Fibroblast of skin of right biceps (primary cell): ENCODE measurements at places on chromosomes 7 and 10.

DNA sequence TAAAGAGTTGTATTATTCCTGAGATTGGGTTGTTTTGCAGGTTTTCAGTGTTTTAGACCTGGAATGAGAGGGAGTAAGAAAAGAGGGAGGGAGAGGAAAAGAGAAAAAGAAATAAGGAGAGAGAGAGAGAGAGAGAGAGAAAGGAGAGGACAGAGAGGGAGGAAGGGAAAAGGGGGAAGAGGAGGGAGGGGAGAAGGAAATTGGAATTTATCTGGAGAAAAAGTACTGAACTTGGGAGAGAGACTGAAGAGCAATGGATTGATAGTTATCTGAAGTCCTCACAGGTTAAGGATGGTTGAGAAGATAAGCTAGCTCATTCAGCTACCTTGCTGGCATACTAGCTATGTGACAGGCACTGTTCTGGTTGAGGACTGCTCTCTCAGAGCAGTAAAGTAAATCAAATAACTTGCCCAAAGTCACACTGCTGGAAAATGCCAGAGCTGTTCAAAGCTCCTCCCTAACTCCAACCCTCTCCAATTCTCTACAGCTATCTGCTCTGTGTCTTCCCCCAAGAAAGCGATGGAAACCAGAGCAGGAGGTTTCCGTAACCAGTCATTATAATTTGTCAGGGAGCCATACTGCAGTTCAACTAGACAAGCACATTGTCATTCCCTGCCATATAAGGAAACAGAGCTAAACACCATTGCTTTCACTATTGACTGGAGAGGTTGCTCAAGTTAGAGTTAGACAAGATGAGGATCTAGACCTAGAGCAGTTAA, 10.7 kb downstream of the CALD1 start:
- peak; percentile 83 for DNase-seq

- DNase-seq = no peak
These were observed 6.1 kb upstream of the TNS3 start for GRCh38 chr7:47587976-47588375.

DNA sequence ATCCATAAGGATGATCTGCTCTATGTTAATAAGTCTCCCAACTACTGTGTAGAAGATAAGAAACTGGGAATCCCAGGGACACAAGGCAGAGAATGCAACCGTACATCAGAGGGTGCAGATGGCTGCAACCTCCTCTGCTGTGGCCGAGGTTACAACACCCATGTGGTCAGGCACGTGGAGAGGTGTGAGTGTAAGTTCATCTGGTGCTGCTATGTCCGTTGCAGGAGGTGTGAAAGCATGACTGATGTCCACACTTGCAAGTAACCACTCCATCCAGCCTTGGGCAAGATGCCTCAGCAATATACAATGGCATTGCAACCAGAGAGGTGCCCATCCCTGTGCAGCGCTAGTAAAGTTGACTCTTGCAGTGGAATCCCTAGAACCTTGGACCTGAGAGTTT, 10.3 kb downstream of the WNT16 start:
- no peak for DNase-seq

GRCh38 chr10:113331961-113332360, 220.9 kb upstream of the HABP2 start:
- peak; percentile 70 for DNase-seq

- DNase-seq = no peak
These were observed 295.1 kb downstream of the RPS24 start for GRCh38 chr10:78328592-78329404.

DNA sequence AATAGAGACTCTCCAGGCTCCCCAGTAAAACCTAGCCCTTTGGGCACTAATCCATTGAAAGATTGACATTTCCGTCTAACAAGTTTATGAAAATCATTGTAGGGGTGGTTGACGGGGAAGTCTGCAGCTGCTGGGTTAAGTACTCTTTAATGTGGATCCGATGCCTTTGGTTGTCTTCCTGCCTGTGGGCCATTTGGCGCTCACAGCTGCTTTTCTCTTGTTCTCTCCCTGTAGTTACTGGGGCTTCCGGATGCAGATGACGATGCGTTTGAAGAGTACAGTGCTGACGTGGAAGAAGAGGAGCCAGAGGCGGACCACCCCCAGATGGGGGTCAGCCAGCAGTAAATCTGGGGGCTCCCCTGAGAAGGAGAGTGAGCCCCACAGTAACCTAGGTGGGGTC, 22.4 kb downstream of the MTURN start:
- no peak for DNase-seq

GRCh38 chr7:25240340-25240739, 12.1 kb upstream of the NPVF start:
- DNase-seq = no peak

DNA sequence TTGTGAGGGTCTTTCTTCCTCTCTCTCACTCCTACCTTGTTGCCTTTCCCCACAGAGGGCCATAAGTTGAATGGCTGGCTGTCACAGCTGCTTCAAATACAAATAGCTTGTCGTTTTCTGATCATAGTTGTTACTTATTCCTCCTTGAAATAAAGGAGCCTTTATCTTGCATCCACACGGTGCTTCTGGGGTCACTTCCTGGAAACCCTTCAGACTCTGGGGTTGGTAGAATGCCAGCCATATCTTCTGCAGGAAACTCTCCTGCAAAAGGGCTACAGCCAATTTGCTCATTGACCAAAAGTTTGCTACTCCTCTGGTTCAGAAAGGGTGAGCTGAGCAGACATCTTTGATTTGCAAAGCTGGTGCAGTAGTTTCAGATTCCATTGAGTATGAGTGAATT, 70.4 kb downstream of the FAM185A start:
- DNase-seq = no peak

GRCh38 chr10:69051710-69052487, 36.0 kb upstream of the SRGN start:
- no peak for DNase-seq

DNA sequence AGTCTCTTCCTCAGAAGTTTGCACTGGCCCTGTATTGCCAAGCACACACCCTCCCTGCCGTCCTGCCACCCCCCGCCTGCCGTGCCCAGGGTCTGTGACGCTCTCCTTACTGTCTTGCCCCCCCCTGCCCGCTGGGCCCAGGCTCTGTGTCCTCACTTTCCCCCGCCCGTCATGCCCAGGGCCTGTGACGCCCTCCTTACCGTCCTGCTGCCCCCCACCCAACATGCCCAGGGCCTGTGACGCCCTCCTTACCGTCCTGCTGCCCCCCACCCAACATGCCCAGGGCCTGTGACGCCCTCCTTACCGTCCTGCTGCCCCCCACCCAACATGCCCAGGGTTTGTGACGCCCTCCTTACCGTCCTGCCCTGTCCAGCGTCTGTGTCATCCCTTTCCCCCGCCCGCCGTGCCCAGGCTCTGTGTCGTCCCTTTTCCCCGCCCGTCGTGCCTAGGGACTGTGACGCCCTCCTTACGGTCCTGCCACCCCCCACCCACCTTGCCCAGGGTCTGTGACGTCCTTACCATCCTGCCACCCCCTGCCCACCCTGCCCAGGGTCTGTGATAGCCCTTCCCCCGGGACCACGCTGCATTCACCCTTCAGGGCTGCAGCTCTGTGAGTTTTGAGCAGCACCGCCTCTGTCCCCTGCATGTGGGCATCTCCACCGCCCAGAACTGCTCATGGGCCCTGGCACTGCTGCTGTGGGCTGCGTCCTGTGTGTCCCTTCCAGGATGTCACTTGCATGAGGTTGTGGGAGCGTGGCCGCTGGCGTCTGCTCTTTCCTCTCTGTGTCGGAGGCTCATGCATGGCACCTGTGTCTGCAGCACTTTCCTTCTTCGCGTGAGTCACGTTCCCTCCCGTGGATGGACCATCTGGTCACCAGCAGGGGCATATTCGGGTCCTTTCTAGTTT, 19.3 kb upstream of the PRKAR1B start:
- no peak for DNase-seq

GRCh38 chr10:71553432-71553831, 156.7 kb downstream of the CDH23 start:
- DNase-seq = no peak

GRCh38 chr10:33869028-33869427, 534.6 kb upstream of the NRP1 start:
- peak; percentile 16 for DNase-seq

GRCh38 chr7:71429083-71429482, 297.1 kb downstream of the GALNT17 start:
- no peak for DNase-seq

DNA sequence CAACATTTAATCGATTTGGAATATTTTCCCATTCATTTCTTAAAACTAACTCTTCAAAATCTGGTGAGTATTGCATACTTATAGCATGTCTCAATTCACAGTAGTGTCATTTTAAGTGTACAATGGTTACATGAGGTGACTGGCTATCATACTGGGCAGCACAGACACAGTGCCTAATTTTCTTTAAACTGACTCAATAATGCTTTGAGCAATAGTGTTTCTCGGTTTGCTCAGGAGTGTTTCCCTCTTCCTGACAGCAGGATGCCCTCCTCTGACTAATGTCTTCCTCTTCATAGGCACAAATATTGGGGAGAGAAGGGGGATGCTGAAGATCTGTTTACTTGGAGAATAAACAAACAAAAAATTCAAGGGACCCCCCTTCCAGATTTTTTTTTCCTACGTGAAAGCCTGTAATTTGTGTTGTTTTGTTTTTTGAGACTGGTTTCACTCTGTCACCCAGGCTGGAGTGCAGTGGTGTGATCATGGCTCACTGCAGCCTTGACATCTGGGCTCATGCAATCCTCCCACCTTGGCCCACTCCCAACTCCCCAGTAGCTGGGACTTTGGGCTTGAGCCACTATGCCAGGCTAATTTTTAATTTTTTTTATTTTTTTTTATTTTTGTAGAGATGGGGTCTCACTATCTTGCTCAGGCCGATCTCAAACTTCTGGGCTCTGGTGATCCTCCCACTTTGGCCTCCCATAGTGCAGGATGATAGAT, 2.2 kb downstream of the MRC1 start:
- no peak for DNase-seq

DNA sequence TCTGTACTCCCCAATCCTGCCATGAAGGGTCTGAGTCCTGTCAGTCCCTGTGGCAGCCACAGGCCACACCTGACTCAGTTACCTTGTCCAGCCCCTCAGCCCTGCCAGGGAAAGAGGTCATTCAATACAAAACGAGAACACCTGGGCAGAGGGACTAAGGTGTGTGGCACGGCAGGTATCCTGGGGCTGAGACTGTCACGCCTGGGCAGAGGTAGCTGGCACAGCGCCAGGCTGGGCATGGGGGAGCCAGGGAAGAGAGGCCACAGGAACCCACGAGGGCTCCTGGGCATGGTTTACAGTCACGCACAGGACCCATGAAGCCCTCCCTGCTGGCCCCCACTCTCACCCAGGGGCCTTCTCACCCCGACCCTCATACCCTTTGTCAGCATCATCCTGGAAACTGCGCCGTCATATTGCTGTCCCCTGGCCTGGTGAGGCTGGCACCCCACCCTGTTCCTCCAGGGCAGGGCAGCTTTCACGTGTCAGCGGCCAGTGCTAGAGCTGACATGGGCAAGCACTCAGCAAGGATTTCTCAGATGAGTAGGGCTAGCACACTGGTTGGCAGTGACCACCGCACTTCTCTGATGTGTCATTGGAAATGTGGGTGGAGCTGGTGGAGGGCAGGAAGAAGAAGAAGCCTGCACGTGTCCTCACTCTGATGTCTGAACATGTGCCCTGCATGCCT, 42.7 kb downstream of the LRRC18 start:
- no peak for DNase-seq

DNA sequence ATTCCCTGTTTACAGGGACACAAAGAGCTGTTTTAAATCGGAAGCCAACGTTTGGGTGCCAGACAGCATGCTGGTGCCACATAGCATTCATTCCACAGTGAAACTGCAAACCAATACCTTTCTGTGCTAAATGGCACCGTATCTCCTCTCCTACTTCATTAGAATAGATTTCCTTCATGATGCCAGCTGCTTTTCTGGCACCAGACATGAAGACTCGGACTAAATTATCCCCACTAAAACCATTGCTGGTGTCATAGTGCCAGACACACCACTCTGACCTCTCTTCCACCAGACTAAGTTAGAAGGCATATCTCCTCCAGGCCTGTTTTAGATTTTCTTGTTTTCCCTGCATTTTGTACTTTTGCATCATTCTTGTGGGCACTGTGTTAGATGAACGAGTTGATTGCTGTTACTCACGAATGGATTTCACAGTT, 155.1 kb downstream of the ETV1 start:
- no peak for DNase-seq

DNA sequence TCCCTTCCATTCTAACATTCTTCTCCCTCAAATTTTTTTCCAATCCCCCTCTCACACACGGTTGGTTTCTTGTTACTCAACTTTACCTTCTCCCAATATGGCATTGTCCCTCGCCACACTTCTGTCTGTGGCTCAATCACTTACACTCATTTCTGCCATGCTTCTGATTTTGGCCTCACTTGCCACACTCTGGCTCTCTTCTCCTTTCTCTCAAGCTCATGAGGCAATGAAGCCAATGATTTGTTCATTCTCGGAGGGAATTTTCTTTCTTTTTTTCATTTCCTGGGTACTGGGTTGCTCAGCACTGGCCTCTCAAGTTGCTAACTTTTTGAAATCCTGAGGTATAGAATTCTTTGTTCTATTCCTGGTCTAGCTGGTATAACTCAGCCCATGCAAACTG, 4.0 kb upstream of the MYOZ1 start:
- no peak for DNase-seq

GRCh38 chr10:119655566-119656001, 4.4 kb downstream of the BAG3 start:
- DNase-seq = peak; percentile 75

DNA sequence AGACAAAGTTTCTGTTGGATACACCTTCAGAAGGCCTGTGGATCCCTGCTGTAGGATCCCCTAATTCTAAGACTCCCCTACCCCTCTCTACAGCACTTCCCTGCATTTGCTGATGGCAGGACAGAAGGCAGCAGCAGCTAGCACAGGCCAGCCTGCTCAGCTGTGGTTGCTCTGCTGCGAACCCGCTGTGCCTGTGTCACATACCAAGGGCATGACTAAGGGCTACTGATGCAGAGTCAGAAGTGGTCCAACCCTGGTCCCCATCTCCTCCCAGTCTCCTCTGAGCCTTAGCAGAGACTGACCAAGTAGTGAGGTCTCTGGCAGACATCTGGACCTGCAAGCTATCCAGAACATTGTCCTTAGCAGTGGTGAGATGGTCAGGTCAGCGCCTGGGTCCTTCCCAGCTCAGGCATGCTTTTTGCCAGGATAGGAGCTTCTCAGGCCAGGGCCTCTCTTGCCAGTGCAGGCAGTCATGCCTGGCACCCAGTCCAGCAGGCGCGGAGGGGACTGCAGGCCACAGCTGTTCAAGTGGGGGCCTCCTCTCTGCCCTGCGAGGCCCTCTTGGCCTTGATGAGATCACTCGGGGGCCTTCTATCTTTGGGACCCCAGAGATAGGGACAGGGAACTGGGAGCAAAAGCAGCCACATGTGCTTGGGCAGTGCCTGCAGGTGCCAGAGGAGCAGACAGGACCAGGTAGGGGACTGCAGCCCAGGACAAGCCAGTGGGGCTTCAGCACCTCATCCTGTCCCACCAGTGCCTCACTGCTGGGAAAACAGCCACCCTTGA, 146.4 kb downstream of the ZNF248 start:
- DNase-seq = no peak

- DNase-seq = peak; percentile 73
These were observed 28.9 kb downstream of the BAG3 start for GRCh38 chr10:119680050-119680449.
